MCF 10A (cell line): ENCODE measurements at places on chromosomes 7 and 10. TPM values are rescaled to one million over a fixed set of nuclear protein-coding genes. Genes with fewer than 3 reads are reported as not detected.

Gene GDF2
- total RNA-seq = not detected in 2 replicates

GRCh38 chr10:102815790-102816549, 21.2 kb downstream of the CYP17A1 start:
- no peak for DNase-seq

- DNase-seq = no peak
Observed at GRCh38 chr7:31100871-31101270, 48.8 kb downstream of the ADCYAP1R1 start.

- DNase-seq = no peak
Observed at GRCh38 chr7:158094046-158094445, 493.6 kb downstream of the PTPRN2 start.
